Neural crest cell (in vitro differentiated cells): ENCODE measurements at places on chromosomes 1 and 21.

DNA sequence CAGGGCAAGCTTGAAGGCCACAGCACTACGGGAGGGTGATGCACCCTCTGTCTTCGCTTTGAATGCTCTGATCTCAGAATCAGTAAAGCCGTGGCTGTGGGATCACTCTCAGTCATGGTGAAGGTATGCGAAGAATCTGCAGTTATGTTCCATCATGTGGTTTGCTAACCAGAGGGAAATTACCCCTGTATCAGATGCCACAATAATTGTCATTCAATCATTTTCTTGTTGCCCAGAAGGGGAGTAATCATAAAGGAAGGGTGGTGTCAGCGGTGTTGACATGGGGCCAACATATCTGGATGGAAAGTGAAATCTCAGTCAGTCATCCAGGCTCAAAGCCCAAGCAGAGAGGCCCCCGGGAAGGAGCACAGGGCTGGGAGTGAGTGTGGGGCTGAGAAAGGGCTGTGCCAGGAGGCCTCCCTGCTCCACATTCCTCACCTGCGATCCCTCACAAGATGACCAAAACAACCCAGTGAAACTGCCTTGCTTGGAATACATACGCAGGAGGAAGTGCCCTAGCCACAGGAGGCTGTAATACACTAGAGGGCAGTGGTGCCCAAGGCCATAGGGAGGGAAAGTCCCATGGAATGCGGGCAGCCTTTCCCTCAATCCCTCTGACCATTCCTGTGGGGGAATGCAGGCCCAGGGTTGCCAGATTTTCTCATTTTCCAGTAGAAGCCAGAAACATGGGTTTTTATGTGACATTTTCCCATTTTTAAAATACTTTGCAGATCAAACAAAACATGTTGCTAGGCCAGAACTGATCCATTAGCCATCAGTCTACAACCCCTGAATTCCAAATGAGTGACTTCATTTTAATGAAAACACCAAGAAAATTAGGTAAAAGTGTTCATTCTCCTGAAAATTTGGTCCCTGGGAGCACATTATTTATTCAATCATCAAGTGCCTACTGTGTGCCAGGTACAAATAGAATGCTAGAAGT, 95.7 kb upstream of the VANGL1 start:
- peak; percentile 13 for DNase-seq

DNA sequence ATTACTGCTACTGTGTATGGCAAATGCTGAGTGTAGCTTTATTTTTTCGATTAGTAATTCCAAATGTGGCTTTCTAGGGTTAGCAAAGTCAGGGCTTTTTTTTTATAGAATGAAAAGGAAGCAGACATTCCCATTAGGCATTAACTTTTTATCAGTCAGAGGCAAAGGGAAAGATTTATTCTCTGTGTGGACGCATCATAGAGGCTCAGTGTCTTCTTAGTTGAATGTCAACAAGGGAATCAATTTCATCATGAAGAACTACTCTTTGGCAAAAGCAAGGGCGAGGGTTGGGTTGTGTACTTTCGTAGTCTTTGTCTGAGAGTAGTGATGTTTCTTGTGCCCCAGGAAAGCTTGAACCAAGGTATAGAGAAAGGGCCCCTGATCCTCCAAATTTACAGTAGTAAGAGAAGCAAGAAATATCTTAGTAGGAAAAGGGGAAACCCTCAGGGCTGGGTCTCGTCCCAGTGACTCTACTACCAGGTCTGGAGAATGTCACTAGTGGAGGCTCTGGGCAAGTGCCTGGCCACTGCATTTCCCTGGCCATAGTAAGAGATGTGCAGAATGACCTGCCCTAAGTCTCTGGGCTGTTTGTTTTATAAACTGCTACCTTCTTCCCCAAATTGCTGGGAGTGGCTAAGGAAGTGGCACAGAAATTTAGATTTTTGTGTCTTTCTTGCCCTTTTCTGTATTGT, 30.0 kb upstream of the MACF1 start:
- no peak for DNase-seq

- DNase-seq: no peak
These were observed 166.9 kb upstream of the FOXD3 start for GRCh38 chr1:63155437-63155836.

GRCh38 chr1:67312615-67313014, 4.9 kb downstream of the IL12RB2 start:
- no peak for DNase-seq

DNA sequence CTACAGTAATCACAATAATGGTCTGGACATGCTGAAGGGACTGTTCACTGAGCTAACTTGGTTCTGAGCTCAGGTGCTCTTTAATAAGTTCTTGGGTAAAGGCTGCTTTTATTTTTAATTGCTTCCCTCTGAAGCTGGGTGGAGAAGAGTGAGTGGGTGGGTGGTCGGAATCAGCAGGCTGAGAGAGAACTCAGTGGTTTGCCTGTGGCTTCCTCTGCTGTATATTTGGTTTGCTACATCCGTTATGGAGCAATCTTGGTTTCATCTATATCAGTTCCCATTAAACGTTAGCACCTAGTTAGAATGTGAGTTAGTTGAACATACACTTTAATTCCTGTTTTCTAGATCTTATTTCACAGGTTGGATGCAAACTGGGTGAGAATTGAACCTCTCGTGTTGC, 23.3 kb downstream of the CNIH4 start:
- no peak for DNase-seq

DNA sequence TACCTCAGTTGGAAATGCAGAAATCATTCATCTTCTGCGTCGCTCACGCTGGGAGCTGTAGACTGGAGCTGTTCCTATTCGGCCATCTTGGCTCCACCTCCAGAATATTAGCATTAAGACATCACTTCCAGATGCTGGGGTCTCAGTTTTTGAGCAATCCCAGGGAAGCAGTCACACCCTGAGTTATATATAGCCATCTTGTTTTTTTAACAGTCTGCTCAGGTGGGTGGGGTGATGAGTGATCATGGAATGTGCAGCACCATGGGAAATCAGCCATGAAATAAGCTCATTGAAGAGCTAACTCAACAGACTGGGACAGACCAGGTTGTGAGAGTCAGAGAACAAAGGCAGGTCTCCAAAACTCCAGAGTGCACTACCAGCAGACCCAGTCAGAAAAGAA, 27.0 kb upstream of the HMGB4 start:
- no peak for DNase-seq

- no peak for DNase-seq
These were observed 8.1 kb downstream of the OR11L1 start for GRCh38 chr1:247833601-247834000.

GRCh38 chr1:110771245-110772022, 96.7 kb upstream of the KCNA3 start:
- DNase-seq: no peak

DNA sequence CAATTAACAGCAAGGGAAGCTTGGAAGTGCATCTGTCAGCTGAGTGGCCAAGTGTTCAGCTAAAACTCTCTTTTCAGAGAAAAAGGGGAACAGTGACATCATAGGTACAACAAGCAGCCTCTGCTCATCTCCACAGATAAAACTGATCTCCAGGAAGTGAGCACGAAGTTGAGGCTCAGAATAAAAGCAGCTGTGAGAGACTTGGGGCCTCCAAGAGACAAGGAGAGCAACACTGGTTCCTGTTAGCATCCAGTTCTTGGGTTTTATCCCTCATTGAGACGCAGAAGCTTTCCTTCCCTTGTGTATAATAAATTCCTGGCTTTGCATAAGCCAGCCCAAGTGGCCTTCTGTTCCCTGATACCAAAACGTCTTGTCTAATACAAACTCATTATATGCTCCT, 20.0 kb upstream of the CNN3 start:
- no peak for DNase-seq

DNA sequence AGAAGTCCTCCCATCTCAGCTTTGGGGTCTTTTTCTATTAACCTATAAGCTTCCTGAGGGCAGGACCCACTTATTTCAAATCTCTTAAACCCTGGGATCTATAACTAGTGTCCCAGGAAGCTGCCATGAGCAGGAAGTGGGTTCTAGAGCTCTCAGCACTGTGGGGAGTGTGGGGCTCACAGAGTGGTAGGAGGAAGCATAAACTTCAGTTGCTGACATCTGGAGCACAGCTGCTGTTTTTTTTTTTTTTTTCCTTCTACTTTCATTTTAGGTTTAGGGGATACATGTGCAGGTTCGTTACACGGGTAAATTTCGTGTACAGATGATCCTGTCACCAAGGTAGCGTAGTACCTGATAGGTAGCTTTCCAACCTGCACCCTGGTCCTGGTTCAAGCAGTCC, 59.3 kb downstream of the AK4 start:
- no peak for DNase-seq

DNA sequence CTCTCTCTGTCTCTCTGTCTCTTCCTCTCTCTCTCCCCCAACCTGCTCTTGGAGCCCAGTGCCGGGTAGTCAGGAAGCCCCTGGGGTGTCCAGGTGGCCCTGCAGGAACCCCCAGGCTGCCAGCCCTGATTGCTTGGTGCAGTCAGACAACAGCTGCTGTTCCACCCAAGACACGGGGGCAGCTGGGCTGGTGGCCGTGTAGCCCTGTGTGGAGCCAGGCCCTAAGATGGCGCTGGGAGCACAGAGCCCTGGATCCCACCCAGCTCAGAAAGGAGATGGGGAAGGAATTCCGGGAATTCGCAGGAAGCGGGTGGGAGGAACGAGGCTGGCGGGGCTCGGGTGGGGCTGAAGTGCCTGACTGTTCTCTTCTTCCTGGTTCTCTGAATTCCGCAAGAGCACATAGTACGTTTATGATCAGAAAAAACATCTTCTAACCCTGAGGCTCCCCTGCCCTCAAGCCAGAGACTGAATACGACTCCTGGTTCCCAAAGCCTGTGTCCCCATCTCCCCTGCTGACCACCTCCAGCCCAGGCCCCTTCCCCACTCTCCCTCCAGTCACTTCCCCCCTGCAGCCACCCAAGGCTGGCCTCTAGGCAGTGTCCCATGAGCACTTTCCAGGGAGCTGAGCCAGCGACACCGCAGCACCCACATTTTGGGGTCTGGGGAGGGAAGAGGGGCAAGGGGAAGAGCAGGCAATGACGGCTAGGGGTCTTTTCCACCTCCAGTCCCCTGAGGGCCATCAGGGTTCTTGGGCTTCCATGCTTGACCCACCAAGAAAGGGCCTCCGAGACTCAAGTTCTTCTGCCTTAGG, 55.0 kb downstream of the WNT9A start:
- DNase-seq: no peak

GRCh38 chr1:208433086-208433485, 188.9 kb upstream of the PLXNA2 start:
- DNase-seq: no peak

- DNase-seq: no peak
These were observed 268.0 kb downstream of the TGFB2 start for GRCh38 chr1:218613105-218613504.

GRCh38 chr1:160855181-160855981, 7.3 kb downstream of the CD244 start:
- no peak for DNase-seq

GRCh38 chr1:96843196-96843595, 121.6 kb downstream of the PTBP2 start:
- no peak for DNase-seq

DNA sequence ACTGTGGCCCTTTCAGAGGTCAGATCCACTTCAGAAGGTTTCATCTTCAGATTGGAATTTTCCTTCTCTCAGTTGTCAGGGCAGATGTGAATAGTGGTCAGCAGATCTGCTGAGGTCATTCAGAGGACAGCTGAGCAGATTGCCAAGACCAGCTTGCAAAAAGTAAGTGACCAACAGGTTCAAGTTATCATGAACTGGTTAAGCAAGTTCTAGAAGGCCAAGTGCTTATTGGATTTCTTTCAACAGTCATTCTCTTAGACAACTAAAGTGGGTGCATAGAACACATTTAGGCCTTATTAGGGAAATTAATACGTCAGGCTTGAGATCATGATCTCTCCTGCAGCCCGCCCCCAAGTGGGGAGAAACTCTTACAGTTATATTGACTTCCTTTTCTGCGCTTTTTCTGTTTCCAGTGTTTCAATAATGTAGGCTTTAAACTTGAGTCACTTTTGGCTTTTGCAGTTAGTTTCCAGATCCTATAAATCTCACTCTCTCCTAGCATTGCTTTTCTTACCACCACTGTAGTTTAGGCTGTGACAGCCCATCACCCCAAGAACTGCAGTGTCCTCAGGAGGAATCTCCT, 96.4 kb downstream of the C1orf21 start:
- no peak for DNase-seq

GRCh38 chr1:10646347-10646861, 150.0 kb downstream of the CASZ1 start:
- no peak for DNase-seq

- no peak for DNase-seq
These were observed 378.4 kb downstream of the ADGRL2 start for GRCh38 chr1:82179131-82179530.

DNA sequence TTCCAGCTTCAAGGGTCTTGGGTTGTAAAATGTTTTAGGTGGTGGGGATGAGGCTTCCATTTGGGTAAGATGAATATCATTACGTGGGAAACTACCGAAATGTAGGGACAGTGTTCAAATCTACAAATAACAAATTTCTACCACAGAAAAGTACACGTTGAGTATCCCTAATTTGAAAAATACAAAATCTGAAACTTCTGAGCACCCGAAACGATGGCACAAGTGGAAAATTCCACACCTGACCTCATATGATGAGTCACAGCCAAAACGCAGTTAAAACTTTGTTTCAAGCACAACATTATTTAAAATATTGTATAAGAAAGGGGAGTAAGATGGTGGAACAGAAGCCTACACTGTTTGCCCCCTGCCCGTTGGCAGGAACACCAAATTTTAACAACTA, 8.8 kb upstream of the HENMT1 start:
- no peak for DNase-seq

DNA sequence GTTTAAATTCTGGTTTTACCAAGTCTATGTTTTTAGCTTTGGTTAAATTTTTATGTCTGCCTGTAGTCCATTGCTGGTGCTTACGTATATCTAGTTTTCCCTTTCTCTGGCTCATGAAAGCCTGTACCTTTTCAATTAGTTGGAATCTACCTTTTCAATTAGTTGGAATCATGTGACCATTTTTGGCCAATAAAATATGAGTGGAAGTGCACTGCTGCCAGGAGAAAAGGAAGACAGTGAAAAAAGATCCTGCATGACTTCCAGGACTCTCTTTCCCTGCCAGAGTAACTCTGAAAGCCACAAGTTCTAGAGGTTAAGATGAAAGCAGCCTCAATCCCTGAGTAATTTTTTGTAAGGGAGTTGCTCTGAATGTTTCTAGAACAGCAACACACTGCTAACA, 2.2 kb upstream of the GRIK1 start:
- DNase-seq: no peak

DNA sequence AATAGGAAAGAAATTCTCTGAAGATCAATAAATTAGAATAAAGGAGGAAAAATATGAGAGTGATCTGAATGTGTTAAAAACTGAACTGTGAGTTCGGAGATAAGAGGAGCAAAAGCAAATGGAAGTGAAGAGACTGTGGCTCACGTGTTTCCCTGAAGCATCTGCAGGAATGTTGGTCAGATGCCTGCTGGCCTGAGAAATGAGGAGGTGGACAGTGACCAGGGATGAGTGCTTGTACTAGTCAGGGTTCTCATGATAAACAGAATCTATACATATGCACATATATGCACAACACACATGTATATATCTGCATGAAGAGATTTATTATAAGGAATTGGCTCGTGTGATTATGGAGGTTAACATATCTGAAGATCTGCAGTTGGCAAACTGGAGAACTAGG, 103.4 kb upstream of the TIAM1 start:
- no peak for DNase-seq
